ENCODE measurements at places on chromosomes 4 and X.

DNA sequence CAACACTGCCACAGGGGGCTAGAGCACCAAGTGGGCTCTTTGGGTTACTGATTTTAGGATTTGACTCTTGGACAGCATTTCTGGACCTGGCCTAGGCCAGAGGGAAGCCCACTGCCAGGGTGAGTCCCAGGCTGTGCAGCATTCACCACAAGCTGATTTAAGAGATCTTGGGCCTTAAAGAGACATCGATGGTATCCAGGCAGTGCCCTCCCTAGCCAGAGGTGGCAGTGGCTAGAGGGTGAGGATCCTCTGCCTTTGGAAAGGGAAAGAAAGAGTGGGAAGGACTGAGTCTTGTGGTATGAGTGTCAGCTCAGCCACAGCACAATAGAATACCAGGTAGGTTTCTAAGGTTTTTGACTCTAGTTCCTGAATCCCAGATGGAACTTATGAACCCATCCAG is 613.9 kb downstream of the FAT4 start:
- no peak for DNase-seq

GRCh38 chr4:154082760-154083535 is 294.1 kb upstream of the SFRP2 start:
- DNase-seq, result no peak

DNA sequence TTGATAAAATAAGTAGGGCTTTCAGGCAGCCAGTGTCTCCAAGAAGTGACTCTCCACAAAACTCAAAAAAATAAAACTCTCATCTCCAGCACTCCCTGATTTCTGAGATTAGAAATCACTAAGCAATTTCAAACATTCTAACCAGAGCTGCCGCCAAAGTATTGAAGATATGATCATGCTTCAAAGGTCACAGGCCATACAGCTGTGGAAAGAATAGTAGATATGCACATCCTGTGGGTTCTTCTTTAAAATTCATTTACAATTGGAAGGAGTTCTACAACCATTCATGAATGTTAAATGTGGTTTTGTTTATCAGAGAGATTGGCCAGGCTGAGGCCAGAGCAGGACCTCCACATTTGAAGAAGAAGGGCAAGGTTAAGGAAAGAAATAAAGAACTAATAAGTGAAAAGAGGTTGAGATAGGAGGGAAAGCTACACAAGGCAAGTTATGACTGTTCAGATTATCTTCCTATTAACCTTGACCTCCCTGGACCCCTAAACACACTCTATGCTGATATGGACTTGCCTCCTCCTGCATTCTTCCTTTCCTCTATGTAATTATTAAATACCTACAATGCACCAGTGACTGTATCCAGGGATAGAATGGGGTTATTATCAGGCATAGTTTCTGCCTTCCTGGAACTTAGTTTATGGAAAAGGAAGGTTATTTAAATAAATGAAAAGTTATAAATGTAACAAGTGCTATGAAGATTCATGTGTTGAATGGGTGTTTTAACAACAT is 56.4 kb downstream of the USP38 start:
- DNase-seq, result no peak

DNA sequence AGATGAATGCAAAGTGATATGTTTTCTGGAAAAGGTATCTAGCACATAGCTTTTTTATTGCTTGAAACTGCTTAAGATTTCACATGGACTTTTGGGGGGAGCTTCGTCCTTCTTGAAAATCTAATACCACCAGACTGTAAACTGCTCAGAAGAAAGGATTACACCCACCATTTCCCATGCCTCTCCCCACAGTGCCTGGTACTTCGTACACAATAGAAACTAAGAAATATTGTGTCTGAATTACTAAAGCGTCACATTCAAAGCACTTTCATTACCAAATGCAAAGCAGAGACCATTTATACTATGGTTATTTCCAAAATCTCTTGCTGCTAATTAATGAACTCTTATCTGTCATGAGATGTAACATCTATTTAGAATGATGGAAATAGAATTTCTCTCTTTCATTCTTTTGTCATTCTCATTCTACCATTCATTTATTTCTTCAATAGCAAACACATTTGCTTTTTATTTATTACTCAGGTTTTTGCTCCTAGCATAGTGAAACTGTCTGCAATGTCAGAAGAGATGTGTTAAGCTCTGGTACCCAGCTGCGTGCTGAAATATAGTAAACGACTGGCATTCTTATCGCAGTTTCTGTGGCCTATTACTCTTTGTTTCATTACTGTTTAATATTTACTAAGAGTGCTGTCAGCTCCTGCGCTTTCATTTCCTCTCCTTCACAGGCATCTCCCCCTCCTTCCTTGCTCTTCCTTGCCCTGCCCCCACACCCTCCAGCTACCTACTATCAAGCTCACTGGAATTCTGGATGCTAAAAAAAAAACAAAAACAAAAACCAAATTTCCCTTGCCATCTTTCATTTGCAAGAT is 51.4 kb upstream of the RAPGEF2 start:
- no peak for DNase-seq

DNA sequence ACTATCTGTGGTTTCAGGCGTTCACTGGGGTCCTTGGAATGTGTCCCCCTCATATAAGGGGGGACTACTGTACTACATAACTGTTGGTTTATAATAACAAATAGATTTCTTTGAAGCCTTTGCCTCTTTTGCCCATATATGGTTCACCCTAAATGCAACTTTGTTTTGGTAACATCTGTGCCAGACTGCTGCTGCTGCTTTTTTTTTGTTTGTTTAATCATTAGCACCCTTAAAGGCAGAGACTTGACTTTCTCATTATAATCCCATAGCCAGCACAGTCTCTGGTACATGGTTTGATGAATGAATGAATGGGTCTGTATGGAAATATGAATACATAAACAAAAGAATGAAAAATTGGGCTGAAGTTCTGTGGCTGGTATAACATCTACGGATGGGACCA is 80.2 kb upstream of the LHFPL1 start:
- no peak for DNase-seq

DNA sequence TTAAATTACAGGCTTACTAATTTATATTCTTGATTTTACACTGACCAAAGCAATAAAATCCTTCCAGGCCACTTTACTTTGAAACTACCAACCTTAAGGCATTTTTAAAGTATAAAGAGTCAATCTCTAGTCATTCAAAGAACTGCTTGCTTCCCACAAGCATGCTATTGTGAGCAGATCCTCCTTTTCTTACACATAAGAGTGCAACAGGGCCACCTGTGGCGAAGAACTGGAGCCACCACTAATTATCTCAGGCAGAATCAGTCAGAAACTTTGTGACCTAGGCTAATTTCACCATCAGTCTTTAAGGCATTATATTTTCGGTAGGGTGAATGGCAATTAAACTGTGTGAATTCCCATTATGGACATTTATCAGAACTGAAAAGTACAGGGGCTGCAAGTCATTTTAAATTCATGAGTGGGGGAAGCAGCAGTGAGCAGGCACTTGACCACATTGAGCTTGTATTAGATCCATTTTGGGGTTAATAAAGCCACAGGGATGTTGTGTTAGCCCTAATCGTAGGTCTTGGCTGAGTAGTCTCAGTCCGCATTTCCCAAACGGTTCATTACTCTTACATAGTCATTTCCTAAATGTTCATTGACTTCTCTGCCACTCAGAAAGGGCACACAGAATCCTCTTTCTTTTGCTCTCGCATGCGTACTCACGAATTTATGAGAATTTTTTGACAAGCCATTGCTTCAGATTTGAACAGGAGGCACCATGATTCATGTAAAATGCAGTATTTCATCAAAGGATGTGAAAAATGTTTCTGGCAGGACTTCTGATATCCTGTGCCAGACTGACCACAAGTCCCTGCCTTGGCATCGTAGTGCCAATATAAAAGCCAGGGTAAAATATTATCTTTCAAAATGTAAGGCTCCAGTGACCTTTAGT is 39.8 kb downstream of the NPY2R start:
- no peak for DNase-seq

DNA sequence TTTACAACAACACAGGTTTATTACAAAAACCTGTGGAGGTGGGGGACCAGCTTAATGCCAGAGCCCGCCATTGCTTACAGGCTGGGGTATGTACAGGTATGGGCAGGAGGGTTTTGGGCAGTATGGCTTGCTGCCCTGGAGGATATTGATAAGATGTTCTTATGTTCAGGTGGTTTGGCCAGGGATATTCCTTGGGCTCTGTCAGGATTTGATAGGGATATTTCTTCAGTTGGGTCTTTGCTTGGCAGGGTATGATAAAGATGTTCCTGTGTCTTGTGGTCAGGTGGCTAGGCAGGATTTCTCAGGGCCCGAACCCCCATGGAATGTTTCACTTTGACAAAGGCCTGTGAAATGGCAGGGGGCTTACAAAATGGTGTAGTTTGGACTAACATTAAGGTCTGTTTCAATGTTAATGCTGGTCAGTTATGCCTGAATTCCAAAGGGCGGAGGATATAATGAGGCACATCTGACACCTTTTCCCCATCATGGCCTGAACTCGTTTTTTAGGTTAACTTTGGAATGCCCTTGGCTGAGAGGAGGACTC is 3.1 kb downstream of the MGST2 start:
- no peak for DNase-seq

DNA sequence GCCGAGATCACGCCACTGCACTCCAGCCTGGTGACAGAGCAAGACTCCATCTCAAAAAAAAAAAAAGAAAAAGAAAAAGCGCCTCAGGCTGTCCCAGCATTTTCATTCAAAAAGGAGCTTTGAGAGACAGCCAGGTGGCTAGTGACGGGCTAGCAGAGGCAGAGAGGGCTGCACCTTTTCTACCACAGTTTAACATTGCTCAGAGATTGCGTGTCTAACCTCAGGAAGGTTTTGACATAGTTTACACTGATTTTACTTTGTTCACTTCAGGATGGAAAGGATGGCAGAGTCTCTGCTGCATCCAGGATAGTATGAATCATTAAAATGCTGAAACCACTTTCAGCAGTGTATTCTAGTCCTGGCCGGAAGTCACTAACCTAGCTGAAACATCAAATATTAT is 28.1 kb downstream of the ZFP42 start:
- no peak for DNase-seq

- no peak for DNase-seq
Measured at GRCh38 chr4:98026362-98026761, 116.9 kb downstream of the STPG2 start.

- no peak for DNase-seq
Measured at GRCh38 chr4:10983268-10983667, 298.7 kb upstream of the CLNK start.

GRCh38 chrX:1564750-1565683 is 26.4 kb upstream of the AKAP17A start:
- DNase-seq, result no peak

- DNase-seq, result no peak
Measured at GRCh38 chr4:16026160-16026761, 57.6 kb downstream of the PROM1 start.

GRCh38 chrX:3541336-3541735 is 172.1 kb downstream of the PRKX start:
- no peak for DNase-seq

- DNase-seq, result no peak
Measured at GRCh38 chr4:150315175-150315574, 236.9 kb downstream of the DCLK2 start.

DNA sequence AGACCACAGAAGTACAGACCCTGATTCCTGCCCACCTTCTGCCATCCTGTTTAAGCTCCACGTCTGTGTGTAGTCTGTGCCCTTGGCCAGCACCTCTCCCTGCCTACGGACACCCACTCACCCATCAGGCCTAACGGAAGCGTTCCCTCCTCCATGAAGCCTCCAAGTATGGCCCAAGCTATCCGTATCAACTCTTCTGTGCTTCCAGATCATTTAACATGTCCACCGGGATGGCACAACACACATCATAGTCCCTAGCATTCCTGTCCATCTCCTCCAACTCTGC is 11.7 kb downstream of the WDR1 start:
- DNase-seq, result no peak

DNA sequence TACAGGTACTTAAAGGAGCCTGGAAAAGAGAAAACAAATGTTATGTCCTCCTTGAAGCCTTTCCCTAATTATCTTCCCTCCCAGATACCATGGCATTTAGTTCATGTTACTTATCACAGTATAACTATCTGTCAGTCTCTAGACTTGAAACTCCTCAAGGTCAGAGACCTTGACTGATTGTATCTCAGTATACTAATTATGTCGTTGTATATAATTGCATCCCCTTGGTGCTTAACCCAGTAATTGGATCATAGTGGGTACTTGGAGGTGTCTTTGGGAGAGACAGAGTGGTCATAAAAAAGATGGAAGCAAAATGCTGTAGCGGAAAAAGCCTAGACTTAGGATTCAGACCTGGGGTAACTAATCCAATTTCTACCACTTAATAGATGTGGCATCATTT is 8.1 kb downstream of the IGBP1 start:
- DNase-seq, result no peak

GRCh38 chrX:12460929-12461328 is 322.7 kb downstream of the FRMPD4 start:
- DNase-seq, result no peak

DNA sequence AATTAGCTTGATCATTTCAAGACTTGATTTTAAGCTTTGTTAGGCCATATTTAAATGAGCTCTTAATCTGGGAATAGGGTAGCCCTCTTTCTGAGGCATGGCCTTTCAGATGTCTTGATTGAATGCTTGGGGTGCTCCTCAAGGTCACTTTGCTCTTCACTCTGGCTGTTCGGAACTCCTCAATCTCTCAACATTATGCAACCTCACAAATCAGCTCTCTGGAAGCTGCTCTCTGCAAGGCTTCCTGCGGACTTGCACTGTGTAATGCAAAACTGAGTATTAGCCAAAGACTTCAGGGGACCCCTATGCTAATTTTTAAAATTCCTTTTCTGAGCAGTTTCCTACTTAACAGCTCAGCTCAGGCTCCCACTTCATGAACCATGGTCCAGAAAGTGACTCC is 398.3 kb downstream of the PRDM5 start:
- DNase-seq, result no peak

DNA sequence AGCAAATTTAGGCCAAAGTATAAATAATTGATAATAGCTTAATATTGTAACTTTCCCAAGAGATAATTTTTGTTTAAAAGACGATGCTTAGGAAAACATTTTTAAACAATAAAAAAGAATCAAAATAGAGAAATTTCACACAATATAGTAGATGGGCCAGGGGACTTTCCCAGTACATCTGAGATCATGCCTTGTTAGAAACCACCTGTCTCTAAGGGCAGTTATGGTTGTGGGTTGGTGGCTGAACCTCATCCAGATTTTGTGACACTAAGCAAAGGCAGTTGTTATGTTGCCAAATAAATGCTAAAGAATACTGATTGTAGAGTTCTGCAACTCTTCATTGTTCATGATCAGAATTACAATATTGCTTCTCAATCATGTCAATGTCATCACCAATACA is 270.6 kb downstream of the BANK1 start:
- DNase-seq, result no peak

DNA sequence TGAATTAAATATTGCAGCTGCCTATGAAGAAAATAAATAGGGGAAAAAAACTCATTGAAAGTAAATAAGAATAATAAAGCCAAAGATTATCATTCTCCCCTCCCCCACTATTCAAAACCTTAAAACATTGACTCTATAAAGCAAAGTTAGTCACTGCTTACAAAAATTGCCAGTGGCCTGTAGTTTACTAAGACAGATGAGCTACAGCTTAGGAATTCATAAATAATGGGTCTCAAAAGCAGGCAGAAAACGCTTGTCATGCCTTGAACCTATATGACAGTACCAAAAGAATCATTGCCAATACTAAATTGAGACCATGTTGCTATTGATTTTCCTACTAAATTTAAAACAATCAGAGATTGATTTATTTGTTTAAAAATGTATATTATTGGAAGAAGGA is 78.9 kb downstream of the SLC10A7 start:
- no peak for DNase-seq

- no peak for DNase-seq
Measured at GRCh38 chrX:13875572-13875971, 58.7 kb upstream of the GPM6B start.

GRCh38 chrX:109672239-109672638 is 47.3 kb upstream of the KCNE5 start:
- DNase-seq, result no peak

- no peak for DNase-seq
Measured at GRCh38 chrX:111955901-111956300, 79.9 kb downstream of the TRPC5OS start.

All from stimulated activated CD4-positive, alpha-beta T cell treated with anti-CD3 and anti-CD28 coated beads, Interleukin-15, amount 100 ng/mL, for 1 hour (primary cell).